ENCODE measurements at places on chromosomes 4 and X.
A peak's percentile ranks its signal among the peaks of the same experiment; 100 is the strongest.

DNA sequence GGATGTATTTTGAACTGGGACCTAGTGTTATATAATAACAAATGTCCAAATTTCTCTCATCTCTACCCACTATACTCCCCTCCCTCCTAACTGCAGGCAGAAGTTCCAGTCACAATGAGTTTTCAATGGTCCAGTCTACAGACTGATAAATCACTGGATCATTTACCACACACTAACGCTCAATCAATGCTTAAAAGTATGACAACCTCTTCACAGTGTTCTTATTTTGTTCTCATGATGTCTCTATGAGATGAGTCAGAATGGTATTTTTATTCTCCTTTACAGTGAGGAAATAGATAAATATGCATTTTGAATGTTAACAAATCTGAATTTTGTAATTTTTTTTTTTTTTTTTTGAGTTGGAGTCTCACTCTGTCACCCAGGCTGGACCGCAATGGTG, 83.7 kb upstream of the ETNPPL start:
- DNase-seq: no peak

GRCh38 chr4:109211671-109212070, 90.8 kb downstream of the COL25A1 start:
- no peak for DNase-seq

DNA sequence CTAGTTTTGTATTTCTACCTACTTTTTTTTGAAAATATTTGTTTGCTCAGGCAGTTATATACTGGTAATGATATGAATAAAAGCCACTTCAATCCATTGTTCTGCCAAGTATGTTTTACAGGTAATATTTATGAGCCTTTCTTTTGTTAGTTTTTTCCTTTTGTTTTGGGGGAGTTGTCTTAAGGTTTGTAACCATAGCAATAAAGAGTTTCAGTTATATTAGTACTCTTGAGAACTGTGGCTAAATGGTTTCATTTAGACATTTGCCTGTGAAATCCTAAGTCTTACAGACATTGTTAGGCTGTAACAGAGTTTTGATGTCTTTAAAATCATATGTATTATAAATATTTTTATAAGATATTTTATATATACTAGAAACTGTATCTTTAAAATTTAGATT, 150.1 kb downstream of the DIPK2B start:
- DNase-seq: no peak

DNA sequence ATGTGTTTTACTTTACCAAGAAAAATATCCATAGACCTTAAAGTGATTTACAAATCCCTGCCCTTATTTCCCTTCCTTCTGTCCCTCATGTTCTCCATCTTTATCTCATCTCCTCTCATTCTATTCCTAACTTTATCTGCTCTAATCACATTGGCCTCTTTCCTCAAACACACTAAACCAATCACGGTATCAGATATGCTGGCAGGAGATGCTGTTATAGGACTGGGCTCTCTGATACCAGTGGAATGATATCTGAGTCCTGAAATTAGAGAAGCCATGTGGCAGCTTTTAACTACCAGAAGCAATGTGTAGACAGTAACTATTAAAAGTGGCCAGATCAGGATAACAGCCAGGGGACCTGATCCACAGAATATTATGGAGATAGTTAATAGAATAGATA, 49.9 kb upstream of the GIMD1 start:
- DNase-seq: no peak

DNA sequence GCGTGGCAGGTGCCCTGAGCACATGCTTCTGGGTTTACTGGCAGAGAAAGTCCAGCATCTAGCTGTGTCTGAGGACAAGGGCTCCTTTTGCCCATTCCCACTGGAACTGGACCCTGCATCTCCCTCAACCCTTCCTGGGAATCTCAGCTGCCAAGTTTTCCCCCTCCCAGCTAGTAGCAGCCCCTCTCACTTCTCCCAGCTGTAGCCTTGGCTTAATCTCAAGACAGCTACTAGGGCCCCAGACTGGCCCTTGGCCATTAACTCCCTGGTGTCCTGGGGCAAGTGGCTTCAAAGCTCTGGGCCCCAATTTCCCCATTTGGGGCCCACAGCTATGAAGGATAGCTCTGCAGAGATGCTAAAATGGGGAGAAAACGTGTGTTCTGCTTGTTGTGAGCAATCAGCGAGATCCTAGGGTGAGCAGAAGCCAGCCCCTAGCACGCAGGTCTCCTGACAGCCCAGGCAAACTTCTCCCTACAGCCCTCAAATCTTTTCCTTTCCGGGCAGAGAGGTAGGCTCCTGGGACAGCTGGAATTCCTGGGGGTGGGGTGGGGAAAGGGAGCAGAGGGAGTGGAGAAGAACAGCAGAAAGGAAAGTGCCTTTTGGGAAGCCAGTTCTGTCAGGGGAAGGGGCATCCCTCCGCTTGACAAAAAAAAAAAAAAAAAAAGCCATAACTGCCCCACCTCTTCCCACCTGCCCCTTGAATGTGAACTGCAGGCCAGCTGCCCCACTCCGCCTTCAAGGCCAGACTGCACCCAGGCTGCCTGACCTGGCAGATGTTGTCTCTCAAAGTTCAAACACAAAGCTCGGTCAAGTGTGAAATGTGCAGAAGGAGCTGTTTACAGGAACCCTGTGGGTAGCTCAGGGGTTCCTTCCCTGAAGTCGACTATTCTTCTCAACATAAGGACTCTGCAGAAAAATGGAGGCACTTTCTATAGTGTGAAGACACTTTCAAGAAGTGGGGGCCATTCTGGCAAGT, 16.6 kb downstream of the FGD1 start:
- no peak for DNase-seq

DNA sequence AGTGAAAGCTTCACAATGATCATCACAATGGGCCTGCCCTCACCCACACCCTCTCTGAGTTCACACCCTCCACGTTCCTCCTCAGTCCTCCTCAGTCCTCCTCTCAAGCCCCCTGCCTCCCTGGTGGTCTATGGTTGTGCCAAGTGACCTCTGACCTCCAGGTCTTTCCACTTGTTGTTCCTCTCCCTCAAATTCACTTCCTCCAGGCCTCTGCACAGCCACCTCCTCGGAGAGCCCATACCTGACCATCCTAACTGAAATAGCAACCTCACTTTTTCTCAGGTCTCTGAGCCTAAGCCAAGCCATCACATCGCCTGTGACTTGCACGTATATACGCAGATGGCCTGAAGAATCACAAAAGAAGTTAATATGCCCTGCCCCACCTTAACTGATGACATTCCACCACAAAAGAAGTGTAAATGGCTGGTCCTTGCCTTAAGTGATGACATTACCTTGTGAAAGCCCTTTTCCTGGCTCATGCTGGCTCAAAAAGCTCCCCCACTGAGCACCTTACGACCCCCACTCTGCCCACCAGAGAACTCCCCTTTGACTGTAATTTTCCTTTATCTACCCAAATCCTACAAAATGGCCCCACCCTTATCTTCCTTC, 293.4 kb upstream of the TENM3 start:
- DNase-seq: no peak

DNA sequence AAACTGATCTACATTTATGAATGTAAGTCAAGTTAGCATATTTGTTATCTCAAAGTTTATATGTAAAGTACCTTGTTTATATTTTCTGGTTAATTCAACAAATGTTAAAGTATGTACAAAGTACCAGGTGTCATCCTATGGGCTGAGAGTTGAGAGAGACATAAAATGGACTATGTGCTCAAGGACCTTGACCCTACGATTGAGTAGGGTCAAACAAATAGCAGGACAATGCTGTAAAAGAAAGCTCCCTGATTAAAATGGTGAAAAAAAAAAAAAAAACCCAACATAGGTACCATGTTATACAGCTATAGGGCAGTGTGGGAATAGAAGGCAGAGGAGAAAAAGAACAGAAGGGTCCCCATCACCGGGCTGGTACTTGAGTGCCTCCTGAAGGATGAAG, 123.4 kb downstream of the CDS1 start:
- no peak for DNase-seq

GRCh38 chrX:30781711-30782444, 107.2 kb downstream of the TAB3 start:
- DNase-seq: no peak

GRCh38 chrX:110123331-110123782, 120.4 kb downstream of the TMEM164 start:
- DNase-seq: no peak

DNA sequence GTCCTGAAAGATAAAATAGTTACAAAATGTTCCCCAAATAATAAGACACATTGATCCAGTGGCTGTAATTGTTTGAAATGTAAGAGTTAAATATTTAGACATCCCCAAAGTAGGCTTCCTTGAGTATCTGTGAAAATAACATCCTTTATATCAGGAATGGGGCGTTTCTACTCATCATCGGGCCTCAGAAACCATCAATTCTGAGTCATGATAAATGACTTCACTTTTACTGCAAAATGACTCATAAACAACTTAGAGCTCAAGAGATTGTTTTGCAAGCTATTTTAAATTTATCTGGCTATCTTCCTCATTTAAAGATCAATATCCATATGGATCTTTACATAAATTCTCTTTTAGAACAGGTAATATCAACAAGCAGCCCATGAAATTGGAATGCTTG, 369.4 kb upstream of the CNKSR2 start:
- DNase-seq: no peak

DNA sequence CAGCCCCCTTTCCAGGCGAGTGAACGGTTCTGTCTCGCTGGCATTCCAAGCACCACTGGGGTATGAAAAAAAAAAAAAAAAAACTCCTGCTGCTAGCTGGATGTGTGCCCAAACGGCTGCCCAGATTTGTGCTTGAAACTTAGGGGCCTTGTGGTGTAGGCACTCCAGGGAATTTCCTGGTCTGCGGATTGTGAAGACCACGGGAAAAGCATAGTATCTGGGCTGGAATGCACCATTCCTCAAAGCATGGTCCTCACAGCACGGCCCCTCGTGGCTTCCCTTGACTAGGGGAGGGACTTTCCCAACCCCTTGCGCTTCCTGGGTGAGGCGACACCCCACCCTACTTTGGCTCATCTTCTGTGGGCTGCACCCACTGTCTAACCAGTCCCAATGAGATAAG, 516.8 kb upstream of the FAM241A start:
- no peak for DNase-seq

- DNase-seq: peak; percentile 21
Measured at GRCh38 chrX:136598631-136599030, 49.3 kb upstream of the CD40LG start.

GRCh38 chr4:138494931-138495330, 252.8 kb upstream of the SLC7A11 start:
- DNase-seq: no peak

DNA sequence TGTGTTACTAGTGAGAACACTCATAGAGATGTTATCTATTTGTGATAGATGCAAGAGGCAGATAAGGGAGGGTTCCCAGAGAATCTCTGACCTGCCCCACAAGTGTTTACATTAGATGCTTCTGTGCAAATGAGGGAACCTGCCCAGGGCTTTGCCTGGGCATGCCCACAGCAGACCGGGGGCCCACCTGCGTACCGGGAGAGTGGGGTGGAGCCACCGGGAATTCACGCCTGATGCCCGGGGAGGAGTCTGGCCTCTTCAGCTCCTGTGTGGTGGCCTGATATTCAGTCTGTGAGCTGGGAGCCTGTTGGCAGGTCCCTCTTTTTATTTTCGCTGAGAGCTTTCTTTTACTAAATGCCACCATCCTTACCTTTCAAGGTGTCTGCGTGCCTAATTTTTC, 155.7 kb downstream of the SNCA start:
- no peak for DNase-seq

- DNase-seq: peak; percentile 30
Measured at GRCh38 chr4:15003891-15004738, 1.8 kb downstream of the CPEB2 start.

DNA sequence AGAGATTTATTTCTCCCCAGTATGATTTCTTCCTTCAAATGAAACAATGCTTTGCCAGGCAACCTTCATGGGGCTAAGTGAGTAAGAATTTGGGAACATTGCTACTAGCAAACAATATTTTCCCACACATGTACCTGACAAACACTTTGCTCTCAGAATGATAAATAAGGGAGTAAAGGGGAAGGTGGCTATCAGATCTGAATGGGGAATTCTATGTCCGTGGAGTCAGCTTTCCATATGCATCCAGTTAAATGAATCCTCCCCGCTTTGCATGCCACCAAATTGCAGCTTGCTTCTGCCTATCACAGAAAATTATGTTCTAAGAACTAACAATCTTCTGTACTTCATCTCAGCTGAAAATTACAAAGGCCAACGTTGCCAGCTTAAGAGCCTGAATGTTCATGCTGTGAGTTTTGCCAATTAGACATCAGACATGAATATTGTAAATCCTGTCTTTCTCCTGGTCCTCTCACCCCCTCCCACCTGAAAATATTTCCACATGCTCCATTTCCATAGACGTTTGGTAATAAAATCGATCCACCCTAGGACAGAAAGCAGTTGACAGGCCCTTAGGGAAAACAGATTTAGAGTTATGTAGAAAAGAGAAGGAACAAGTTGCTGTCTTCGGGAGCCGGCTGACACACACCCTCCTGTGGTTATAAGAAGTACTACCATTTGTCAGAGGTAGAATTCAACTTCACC, 6.3 kb downstream of the MEPE start:
- no peak for DNase-seq

- DNase-seq: no peak
Measured at GRCh38 chr4:155582971-155583437, 83.6 kb upstream of the GUCY1A1 start.

DNA sequence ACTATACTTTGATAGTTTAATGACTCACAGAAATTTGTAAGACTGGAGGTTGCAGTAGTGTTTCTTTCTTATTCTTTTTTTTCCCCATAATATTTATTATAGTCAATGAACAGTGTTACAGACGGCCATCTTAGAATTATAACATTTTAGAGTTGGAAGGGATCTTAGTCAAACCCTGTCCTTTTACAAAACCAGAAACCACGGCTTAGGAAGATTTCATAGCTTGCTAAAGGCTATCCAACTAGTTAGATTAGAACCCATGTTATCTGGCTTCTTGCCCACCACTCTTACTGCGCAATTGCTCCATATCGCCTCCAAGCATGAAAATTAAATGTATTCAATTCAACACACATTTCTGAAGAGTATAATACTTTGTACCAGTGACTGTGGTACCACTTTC, 1.1 kb downstream of the XIAP start:
- DNase-seq: no peak

GRCh38 chr4:41396214-41396613, 139.5 kb downstream of the UCHL1 start:
- no peak for DNase-seq

- DNase-seq: no peak
Measured at GRCh38 chr4:189083769-189084168, 856.9 kb upstream of the FRG1 start.

DNA sequence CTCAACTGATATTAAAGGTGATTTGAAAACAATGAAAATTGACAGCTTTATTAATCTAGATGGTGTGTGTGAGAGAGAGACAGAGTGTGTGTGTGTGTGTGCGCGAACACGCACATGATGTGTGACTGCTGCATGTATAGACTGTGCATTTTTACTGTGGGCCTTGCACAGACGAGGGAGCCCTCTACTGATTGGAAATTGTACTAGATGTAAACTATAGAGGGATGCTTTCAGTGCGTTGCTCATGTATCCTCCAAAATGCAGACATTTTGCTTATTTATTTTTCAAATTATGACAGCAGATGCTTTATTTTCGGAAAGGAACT, 168.4 kb upstream of the GK2 start:
- no peak for DNase-seq
